ENCODE measurements at places on chromosomes 5 and 9. TPM values are rescaled to one million over a fixed set of nuclear protein-coding genes. Genes with fewer than 3 reads are reported as not detected.

DNA sequence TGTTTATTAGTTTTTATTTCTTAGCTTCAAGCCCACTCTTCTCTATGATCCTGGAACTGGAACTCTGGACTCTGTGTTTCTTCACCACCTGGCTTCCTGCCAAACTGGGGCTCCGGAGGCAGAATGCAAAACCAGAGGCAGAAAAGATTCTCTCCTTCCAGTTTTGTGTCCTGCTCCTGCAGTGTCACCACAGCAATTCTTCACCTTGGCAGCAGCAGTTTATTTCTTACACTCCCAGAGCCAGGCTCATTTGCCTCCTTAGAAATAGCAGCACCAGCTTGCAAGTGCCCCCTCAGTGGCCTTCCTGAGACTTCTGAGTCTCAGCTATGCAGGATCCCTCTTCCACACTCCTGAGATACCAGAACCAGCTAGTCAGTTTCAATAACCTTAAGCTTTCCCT is 26.7 kb upstream of the CAMK4 start:
- DNase-seq: no peak

DNA sequence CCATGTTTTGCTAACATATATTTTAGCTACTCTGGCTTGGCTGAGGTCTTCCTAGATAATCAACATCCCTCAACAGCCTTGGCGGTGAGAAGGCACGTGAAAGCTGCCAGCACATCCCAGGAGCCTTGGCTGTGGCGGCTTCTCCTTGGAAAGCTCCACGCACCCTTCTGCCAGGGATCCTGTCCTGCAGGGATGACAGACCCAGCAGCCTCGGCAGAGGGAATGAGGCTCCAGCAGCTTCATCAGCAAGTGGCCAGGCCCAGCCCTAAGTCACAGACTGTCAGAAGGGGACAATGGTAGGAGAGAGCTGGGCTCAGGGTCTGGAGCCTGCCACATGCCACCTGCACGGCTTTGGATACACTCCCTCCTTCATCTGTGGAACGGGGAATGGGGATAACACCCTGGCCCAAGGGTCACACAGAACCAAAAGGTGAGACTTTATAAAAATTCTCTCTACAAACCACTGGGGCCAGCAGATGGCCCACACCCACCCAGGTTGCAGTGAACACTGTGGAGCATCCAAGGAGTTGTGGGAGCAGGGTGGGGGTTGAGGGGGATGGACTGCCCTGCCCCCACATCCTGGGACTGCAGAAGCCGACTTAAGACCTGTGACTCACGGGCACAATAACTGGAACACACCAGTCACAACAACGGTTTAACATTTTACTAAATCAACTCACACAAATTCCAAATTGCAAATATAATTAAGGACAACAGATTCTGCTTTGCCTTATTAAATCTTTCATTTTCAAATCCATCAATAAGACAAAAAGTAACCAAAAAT is 65.1 kb downstream of the MACROH2A1 start:
- no peak for DNase-seq

GRCh38 chr5:159917994-159918393 is 1.7 kb downstream of the ADRA1B start:
- DNase-seq: no peak

DNA sequence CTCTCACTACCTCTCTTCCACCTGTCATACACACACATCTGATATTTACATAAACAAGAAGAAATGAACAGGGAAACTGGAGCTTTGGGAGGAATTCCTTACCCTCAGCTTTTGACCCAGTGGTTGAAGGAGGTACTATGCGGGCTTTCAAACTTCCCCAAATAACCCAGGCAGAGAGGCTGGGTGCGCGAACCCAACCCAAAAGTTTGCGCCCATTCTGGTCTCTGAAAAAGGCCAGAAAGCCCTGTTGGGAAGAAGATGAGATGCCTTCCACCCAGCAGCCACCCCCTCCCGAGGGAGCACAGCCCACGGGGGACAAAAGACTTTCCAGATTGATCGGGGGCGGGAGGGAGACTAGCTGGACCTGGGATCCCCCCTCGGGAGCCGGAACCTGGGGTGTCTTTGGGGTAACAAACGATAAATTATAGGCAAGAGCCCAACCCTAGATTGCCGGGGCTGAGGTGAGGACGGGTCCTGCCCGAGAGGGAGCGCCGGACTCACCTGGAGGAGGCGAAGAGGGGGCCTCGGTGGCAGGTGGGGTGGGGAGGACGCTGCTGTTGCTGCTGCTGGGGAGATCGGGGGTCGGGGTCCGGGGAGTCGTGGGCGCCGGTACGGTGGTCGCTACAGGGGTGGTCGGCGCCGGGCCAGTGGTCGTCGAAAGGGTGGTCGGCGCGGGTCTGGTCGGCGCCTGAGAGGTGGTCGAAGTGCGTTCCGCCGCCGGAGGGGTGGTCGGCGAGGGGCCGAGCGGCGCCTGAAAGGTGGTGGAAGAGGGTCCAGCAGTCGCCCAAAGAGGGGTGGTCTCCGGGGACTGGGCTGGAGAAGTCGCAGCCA is 798 bp downstream of the MEGF9 start:
- no peak for DNase-seq

GRCh38 chr9:131668439-131669268 is 71.2 kb downstream of the RAPGEF1 start:
- DNase-seq: peak; percentile 73

DNA sequence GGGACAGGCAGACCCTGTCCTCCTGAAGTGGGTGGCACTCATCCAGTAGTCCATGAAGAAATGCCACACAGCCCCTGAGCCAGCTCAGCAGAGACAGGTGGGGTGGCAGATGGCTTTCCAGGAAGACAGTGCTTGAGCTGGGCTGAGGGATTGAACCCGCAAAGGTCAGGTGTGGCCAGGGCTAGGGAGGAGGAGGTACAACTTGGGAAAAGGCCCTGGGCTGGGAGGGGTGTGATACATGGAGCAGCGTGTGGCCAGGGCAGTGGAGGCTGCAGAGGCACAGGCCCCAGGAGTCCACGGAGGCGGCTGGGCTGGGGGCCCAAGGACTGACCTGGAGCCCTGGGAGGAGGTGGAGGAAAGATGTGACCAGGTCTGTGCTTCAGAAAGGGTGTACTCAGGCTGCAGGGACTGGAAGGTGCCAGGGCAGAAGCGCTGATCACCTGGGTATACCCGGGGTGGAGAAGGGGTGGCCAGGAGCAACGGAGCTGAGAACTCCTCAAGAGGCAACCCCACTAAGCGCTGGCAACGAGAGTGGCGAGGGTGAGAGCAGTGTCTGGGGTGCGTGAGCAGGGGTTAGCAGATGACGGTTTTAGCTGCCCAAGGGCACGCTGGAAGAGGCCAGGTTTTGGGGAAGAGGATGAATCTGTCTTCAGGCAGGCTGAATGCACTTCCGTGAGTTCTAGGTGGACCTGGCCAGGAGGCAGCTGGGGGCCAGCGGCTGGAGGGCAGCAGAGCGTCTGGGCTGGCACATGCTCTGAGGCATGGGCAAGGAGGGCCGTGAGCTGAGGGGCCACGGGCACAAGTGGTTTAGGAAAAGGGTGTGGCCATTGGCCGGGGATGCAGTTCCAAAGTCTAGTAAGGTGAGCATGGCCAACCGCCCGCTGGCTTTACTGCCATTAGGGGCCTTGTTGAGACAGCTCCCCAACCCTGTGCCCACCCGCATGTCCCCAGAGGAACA is 3.9 kb upstream of the RABL6 start:
- DNase-seq: no peak

GRCh38 chr5:73918791-73919221 is 292.8 kb downstream of the ARHGEF28 start:
- DNase-seq: no peak

DNA sequence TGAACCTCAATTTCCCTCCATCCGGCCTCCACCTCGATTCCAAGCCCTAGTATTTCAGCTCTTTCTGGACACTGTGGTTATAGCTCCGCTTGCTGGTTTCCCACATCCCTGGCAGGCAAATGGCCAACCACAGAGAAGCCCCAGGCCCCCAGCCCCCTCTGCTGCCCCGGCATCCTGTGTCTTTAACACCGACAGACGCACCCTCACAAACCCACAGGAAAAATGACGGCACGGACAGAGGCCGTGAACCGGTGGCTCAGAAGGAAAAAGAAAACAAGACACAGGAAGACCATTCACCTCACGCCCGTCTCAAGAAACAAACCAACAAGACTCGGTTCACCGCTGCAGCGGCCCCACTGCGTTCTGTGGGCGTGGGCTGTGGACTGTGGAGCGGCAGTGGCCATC is 1.5 kb upstream of the CLIC3 start:
- DNase-seq: peak; percentile 82

GRCh38 chr5:1401536-1402138 is 43.6 kb downstream of the SLC6A3 start:
- no peak for DNase-seq

- DNase-seq: no peak
Measured at GRCh38 chr9:89639367-89639795, 34.6 kb downstream of the GADD45G start.

DNA sequence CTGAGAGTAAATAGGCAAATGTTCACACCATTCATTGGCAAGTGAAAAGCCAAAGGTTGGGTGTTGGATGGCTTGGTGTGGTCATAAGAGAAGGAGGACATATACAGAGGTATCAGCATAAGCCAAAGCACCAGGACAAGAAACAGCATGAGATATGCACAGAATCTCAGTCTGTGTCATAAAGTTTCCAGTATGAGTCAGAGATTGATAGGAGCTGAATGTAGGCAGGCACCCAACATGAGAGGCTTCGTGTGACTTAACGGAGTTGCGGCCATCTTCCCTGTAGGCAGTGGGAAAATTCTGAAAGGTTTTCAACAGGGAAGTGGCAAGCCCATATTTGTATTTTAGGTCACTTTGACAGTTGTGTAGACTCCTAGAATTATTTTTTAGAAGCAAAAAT is 54.5 kb downstream of the SNCAIP start:
- no peak for DNase-seq

GRCh38 chr9:85536076-85536475 is 205.7 kb downstream of the AGTPBP1 start:
- DNase-seq: no peak

- DNase-seq: peak; percentile 78
Measured at GRCh38 chr9:91407580-91408318, 15.9 kb downstream of the NFIL3 start.

GRCh38 chr9:5718296-5719032 is 89.6 kb downstream of the RIC1 start:
- DNase-seq: no peak

- DNase-seq: no peak
Measured at GRCh38 chr9:12737871-12738270, 36.9 kb upstream of the LURAP1L start.

DNA sequence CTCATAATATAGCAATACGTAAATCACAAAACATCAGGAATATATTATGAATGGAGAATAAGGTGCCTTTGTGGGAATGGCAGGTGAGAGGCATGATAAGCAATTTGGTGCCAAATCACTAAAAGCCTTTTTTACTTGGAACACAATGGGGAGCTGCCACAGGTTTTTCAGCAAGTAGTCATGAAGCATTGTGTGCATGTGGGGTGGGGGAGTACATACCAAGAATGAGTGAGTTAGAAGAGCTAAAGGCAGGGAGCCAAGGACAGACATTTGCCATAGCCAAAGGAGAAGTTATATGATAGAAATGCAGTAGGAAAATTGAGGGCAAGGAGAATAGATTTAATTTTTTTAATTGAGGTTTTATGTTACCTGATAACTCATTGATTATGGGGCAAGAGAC is 445.0 kb upstream of the SMC2 start:
- DNase-seq: no peak

- no peak for DNase-seq
Measured at GRCh38 chr5:55634209-55634805, 77.8 kb downstream of the SLC38A9 start.

Gene TSSK1B
- not detected for total RNA-seq

Gene ITGA1
- total RNA-seq: 129 TPM

Gene GZMA
- total RNA-seq: 522 TPM

Gene TAL2
- not detected for total RNA-seq

Gene LECT2
- not detected for total RNA-seq

Gene ARHGEF28
- 0.53 TPM for total RNA-seq

Gene AMACR
- total RNA-seq: 5.1 TPM

Gene PTGES
- not detected for total RNA-seq

Gene SLC45A2
- 0.56 TPM for total RNA-seq

Data from natural killer cell treated with Interleukin-12 subunit alpha and Interleukin-12 subunit beta and Interleukin-15 and Interleukin-18, amount 100 ng/mL, for 72 hours (primary cell).